ENCODE measurements at places on chromosomes 6 and 20.

GRCh38 chr6:157758516-157759023, 64.5 kb upstream of the SNX9 start:
- DNase-seq, result no peak

GRCh38 chr6:81696524-81696923, 56.0 kb downstream of the TENT5A start:
- peak; percentile 9 for DNase-seq

DNA sequence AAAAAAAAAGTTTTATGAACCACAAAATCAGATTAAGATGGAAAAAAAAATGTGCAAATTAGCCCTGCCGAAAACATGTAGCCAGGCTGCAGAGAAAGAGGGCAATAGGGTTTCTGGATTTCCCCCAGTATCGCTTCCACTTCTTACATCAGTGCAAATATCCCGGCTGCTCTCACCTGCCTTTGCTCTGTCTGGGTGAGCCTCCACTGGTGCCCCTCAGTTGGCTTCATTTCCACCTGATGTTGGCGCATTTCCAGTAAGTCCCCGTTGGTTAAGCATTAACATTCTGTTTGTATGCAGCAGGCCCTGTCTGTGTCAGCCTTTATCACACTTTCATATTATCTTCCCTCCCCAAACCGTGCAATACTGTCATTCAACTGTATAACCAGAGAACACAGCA, 215.1 kb downstream of the CBLN4 start:
- no peak for DNase-seq

DNA sequence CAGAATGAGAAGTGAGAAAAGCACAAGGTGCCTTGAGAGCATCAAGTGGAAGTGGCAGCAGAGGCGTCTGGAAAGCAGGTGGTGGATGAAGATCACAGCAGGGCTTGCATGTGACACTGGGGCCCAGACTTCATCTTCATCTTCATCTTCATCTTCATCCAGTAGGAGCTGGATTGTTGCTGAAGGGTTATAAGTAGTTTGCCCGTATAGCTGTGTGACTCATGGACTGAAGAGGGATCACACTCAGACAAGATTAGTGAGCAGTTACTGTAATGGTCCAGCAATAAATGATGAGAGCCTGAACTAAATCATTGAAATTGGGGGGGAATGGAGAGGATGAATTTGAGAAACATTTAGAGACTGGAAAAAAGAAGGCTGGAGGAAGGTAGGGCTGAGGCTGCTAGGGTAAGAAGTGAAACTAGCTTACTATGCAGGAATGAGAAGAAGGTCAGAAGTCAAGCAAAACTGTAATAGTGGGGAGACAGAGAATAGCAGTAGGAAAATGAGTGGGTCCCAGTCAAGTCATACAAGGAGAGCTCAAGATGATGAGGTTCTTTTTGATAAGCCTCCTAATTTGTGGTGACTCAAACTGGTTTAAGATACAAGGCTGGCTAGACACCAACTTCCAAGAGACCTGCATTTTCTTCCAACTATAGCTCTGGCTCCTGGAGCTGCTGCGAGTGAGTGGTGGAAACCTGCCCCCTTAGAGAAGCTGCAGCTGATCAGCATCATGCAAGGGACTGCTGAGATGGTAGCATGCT, 92.3 kb upstream of the BEND6 start:
- DNase-seq, result peak; percentile 43

DNA sequence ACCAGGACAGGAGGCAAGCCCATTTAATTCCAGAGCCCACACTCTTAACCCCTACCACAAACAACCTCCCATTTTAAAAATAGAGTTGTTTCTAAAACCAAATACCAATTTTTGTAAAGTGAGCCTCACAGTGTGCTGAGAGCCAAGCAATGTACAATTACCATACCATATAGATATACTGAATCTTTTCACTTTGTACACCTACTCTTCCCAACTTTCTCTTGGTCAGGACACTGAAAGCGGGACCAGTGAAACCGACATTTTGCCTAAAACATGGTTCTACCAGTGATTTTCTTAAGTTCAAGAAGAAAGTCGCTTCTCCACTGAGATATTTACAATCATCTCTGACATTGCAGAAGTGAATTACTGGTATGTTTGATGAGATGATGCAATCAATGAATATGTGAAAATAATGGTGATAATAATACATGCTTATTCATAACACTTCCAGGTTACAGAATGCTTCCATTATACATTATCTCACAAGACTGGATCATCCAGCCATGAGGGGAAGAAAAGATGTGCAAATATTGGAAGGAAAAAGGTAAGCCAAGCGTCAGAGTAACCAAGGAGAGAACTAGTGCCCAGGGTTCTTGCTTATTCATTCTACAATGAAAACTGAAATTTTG, 74.1 kb downstream of the HIVEP2 start:
- no peak for DNase-seq

GRCh38 chr20:63573647-63574131, 350 bp downstream of the HELZ2 start:
- DNase-seq, result no peak

- DNase-seq, result no peak
Observed at GRCh38 chr6:3286641-3287171, 28.0 kb downstream of the PSMG4 start.

DNA sequence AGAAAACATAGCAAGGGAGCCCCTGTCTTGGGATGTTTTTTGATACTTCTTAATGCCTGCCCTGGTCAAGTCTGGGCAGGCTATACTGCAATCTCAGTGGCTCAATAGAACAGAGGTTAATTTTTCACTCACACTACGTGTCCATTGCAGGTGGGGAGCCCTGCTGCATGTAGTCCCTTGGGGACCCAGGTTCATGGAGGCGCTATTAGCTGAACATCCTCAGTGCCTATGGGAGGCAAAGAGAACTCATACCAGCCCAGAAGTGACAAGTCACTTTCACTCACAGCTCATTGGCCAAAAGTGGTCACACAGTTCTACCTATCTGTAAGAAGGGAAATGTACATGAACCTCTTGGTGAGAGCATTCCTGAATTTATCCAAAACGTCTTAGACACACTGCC, 23.2 kb downstream of the CGA start:
- DNase-seq, result no peak

GRCh38 chr20:6746901-6747609, 20.4 kb upstream of the BMP2 start:
- no peak for DNase-seq

GRCh38 chr6:149334201-149334600, 16.7 kb downstream of the TAB2 start:
- peak; percentile 59 for DNase-seq

- peak; percentile 69 for DNase-seq
Observed at GRCh38 chr6:101296169-101296960, 97.1 kb upstream of the GRIK2 start.

DNA sequence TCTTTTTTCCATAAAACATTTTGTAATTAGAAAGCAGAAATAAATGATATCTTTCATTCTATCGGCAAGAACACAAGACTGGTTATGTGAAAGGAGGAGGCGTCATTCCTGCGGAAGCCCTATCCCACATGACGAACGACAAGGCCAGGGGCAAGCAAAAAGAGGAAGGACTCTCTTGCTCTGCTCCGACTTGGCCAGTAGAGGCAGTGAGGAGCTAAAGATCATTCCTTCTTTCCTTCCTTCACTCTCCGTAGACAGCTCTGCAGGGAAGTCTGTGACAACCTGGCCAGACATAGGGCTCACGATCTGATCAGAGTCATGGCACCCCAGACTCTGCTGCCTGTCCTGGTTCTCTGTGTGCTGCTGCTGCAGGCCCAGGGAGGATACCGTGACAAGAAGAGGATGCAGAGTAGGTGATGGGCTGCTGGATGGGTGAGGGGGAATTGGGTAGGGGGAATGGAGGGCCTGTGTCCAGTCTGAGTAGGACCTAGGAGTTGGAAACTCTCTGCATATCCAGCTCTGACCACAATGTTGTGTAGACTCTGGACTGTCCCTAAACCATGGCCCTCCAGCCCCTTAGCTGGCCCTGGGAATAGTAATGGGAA, at the start of gene WFDC10A:
Gene WFDC10A (plus strand): TSS at position 244 of the 605 bp plus-strand sequence. CDS start 75 bp downstream, at position 319.
- DNase-seq, result peak; percentile 59

- no peak for DNase-seq
Observed at GRCh38 chr20:19456595-19457395, 244.4 kb downstream of the SLC24A3 start.

- peak; percentile 53 for DNase-seq
Observed at GRCh38 chr6:158377860-158378259, 65.6 kb downstream of the TULP4 start.

- no peak for DNase-seq
Observed at GRCh38 chr6:148147463-148147830, 195.2 kb upstream of the SASH1 start.

DNA sequence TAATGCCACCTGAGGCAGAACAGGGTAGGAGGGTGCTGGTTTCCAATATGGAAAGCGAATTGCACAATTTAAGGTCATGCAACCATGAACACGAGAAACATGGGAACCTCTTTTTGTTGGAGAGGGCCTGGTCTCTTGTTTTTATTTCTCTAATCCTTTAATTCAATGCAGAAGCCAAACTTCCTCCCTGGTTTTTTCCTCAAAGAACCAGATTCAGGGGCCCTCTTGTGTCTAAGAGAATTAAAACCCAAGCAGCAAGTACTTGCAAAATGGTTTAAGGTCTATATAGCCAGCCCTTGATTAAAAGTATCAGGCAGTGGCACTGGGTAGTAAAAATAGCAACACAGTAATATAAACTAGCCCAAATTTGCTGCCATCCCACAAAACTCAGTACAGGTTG, 19.5 kb downstream of the GSTA4 start:
- no peak for DNase-seq

DNA sequence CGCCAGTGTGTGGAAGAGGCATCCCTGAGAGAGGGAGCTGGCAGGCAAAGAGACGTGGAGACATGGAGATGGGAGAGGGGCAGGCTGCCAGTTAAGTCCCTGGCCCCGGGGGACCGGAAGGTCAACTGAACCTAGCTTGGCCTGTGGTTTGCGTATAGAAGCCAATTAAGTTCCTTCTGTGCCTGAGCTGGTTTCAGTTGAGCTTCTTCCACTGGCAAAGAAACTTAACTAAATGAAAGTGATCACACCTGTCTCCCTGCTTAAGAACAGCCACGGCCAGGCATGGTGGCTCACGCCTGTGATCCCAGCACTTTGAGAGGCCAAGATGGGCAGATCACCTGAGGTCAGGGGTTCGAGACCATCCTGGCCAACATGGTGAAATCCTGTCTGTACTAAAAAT, 26.7 kb upstream of the NNAT start:
- no peak for DNase-seq

DNA sequence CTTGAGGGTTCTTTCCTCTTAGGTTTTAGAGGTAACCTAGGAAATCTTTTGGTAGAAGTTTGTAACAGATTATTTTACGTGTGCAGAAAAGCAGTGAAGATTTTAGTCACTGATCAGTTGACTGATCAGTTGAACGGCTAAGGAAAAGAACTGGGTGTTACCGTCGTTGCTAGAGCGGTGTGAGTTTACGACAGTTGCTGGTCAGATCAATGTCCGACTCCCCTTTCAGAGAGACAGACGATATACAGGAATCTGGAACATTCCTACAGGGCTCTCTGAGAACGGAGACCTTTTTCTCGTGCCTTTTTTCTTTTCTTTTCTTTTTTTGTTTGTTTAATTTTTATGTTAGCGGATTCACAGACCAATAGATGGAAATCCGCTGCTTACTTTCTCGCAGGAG, 132.1 kb upstream of the ZNF184 start:
- peak; percentile 47 for DNase-seq

- no peak for DNase-seq
Observed at GRCh38 chr6:133697666-133698065, 191.2 kb upstream of the TCF21 start.

- DNase-seq, result no peak
Observed at GRCh38 chr6:158467923-158468322, 92.0 kb upstream of the TMEM181 start.

DNA sequence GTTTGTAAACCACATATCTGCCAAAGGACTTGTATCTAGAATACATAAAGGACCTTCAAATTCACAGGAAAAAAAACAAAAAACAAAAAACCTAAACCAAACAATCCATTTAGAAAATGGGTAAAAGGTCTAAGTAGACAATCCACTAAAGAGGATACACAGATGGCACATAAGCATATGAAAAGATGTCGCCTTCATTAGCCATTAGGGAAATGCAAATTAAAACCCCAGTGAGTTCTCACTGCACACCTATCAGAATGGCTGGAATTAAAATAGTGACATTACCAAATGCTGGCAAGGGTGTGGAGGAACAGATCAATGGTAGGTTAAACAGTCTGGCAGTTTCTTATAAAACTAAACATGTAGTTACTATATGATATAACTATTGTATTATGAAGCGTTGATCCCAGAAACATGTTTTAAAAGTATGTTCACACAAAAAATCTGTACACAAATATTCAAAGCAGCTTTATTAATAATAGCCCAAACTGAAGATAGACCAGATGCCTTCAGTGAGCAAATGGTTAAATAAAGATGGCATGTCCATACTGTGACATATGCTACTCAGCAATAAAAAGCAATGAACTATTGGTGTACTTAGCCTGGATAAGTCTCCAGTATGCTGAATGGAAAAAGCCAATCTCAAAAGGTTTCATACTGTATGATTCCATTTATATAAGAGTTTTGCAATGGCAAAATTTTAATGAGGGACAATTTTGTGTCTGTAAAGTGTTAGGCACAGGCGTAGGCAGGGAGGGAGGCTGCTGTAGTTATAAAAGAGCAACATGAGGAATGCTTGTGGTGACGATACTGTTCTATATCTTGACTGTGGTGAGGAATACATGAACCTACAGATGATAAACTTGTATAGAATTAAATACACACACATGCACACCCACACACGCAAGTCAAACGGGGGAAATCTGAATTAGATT, 43.9 kb downstream of the PLCB1 start:
- DNase-seq, result no peak

GRCh38 chr6:45808042-45808645, 207.5 kb downstream of the CLIC5 start:
- DNase-seq, result no peak

DNA sequence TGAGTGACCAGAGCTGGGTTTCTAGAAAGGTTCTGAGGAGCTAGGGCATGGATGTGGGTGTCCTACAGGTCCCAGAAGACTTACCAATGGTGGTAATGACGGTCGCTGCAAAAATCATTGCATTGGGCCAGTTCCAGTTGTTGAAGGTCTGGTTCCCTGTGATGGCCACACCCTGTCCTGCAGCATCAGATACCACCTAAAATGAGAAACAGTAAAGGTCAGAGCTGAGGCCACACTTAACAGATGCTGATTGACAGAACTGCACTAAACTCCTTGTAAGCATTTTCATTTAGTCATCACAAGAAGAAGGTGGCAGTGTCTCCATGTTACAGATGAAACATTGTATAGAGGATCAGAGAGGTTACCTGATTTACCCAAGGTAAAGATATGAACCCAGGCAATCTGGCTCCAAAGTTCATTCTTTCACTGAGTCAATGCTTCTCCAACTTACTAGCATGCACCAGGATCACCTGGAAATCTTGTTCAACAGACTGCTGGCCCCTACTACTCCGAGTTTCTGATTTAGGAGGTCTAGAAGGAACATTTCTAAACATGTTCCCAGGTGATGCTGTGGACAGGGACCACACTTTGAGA, 33.4 kb downstream of the KCNK5 start:
- no peak for DNase-seq

- DNase-seq, result no peak
Observed at GRCh38 chr6:107633680-107634323, 143.9 kb downstream of the SOBP start.

GRCh38 chr6:36489426-36489825, 46.6 kb downstream of the KCTD20 start:
- no peak for DNase-seq

GRCh38 chr6:21348504-21349195, 244.9 kb upstream of the SOX4 start:
- peak; percentile 67 for DNase-seq

GRCh38 chr6:129617986-129618385, 92.0 kb downstream of the ARHGAP18 start:
- DNase-seq, result no peak

GRCh38 chr6:77034161-77034560, 429.1 kb downstream of the HTR1B start:
- peak; percentile 98 for DNase-seq
